ENCODE measurements at places on chromosomes 5 and 9. TPM values are rescaled to one million over a fixed set of nuclear protein-coding genes. Genes with fewer than 3 reads are reported as not detected.

The RNF183 gene
- not detected for total RNA-seq

The GARIN3 gene
- total RNA-seq, result not detected

DNA sequence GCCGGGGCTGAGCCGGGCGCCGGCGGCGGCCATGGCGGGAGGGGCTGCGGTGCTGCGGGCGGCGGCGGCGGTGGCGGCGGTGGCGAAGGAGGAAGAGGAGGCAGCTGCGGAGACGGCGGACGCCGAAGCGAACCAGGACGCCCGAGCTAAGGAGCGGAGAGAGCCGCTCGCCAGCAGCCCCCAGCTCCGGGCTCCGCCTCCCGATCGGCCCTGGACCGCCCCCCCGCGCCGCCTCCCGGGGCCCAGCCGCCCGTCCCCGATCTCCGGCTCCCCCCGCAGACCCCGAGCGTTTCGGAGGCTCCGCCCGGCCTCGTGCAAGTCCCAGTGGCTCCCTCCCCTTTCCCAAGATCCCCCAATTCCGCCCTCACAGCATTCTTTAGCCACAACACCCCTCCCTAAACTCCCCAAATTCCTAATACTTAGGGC is at the start of gene ASTN2:
TSS of gene ASTN2 (minus strand) at position 152 of the 426 bp plus-strand sequence. CDS start at position 33, 119 bp downstream.
- DNase-seq, result no peak

GRCh38 chr5:59351076-59351794 is 542.3 kb downstream of the PDE4D start:
- DNase-seq, result no peak

GRCh38 chr9:135840107-135840506 is 67.2 kb downstream of the CAMSAP1 start:
- no peak for DNase-seq

DNA sequence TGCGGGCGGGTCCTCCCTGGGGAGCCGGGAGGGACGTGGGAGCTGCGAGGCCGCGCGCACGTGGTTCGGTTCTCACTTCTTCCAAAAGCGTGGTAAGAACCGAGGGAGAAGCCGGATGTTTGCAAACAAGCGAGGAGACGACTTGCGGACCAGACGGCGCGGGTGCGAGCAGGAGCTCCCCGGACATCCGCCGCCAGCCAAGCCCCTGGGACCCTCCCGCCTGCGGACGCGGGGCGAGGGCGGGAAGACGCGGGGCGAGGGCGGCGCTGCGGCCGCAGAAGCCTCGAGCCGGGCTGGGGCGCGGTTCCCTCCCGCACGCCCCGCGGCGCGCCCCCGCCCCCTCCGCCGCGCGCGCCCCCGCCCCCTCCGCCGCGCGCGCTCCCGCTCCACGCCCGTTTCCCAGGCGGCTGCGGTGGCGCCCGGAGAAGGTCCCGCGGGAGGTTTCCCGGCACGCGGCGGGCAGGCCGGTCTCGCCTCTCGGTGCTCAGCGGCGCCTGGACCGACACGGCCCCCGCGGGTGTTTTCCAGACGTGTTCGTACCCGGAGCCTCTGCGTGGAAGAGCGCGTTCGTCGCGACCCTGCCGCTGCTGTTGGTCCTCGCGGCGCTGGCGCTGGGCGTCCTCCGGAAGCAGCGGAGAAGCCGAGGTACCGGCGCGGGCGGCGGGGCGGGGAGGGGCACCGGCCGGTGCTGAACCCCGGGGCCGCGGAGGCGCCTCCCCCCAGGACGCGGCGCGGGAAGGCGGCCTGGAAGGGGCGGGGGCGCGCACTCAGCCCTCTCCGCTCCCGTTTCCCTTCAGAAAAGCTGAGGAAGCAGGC is 12.8 kb downstream of the BTNL9 start:
- no peak for DNase-seq

- DNase-seq, result no peak
These were observed 37.3 kb downstream of the CFAP77 start for GRCh38 chr9:132447346-132447745.

Data from esophagus muscularis mucosa (tissue), 4 donors.